ENCODE measurements at places on chromosomes 12 and 14.

DNA sequence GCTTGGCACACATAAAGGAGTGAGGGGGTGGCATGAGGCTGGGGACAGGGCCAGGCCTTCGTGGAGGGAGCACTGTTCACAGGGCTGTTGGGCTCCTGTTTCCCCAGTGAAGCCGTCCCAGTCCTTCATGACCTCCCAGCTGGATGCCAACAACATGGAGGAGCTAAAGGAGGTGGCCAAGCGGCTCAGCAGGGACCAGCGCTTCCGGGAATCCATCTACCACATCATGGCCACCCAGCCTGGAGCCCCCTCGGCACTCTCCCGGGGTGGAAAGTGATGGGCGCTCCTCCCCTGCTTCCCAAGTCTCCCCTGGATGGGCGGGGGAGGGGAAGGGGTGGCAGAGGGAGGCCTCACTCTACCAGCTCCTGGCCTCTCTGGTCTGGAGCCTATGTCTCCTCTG, 43.6 kb downstream of the PLEKHD1 start:
- no peak for DNase-seq

GRCh38 chr12:63968673-63969072, 124.2 kb downstream of the SRGAP1 start:
- DNase-seq: no peak

DNA sequence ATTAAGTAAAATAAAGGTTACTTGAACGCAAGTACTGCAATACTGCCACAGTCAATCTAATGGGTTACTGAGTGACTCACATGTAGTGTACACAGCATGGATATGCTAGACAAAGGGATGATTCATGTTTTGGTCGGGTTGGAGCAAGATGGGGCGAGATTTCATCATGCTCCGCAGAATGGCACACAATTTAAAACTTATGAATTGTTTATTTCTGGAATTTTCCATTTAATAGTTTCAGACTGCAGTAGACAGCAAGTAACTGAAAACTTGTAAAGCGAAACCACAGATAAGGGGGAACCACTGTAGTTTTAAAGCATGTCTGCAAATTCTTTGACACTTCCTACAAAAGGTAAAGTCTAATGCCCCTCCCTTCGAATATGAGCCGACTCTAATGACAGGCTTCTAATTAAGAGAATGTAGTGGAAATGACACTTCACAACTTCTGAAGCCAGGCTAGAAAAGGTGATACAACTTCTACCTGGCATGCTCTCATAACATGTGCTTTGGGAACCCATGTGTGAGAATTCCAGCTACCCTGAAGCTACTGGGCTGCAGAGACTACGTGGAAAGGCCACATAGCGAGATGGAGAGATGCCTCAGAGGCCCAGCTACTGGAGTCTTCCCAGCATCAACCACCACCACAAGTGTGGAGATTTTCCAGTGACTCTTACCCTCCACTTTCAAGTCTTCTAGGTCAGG, 13.9 kb upstream of the TCP11L2 start:
- DNase-seq: no peak

- DNase-seq: no peak
Measured at GRCh38 chr14:54864526-54864925, 38.1 kb downstream of the GCH1 start.

DNA sequence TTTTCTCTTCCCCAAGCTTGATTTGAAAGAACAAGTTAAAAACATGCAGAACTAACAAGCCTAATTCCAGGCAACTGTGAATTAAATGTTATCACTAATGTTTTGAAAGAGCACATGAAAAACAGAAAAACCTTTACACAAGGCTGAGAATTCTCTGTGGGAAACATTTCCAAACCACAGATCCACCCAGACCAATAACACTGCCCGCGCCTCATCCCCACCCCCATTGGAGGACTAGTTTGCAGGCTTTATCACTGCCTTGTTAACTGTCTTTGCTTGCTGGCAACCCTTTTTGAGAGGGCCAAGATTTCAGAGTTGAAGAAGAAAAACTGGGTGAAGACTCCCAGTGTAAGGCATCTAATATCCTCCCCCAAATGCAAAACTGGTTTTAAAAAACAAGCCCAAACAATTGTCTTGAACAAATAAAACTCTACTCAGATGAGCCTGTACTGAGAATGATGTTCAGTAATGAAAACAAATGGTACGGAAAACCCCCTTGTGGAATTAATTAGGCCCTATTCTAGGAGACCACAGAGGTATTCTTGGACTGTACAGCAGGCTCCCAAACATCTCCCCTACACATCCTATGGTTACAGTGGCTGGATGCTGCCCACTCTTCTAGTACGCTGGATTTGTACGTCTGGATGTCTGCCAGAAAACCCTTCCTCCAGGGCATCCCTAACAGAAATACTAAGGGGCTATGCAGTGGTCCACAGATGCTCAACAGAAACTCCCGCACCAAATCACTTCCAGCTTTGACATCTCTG, 5.8 kb downstream of the MAX start:
- DNase-seq: no peak

DNA sequence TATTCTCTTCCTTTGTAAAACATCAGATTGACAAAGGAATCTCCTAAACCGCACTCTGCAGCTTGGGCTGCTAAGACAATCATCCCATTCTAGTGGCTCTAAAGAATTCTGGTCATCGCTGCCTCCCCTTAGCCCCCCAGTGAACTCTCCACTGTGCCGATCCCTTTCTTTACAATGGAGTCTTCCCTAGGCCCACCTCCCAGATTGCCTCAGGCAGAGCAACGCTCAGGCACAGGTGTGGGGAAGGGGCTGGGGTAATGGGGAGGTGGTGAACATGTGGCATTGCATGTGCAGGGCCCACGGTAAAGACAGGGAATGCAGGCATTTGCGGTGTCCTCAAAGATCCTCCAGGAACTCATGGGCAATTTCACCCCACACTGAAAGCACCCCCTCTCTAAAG, 86.3 kb downstream of the PLEKHG3 start:
- DNase-seq: no peak

GRCh38 chr14:50776522-50776921, 54.4 kb downstream of the NIN start:
- no peak for DNase-seq

- no peak for DNase-seq
Measured at GRCh38 chr14:73770977-73771847, 57.0 kb upstream of the PNMA1 start.

DNA sequence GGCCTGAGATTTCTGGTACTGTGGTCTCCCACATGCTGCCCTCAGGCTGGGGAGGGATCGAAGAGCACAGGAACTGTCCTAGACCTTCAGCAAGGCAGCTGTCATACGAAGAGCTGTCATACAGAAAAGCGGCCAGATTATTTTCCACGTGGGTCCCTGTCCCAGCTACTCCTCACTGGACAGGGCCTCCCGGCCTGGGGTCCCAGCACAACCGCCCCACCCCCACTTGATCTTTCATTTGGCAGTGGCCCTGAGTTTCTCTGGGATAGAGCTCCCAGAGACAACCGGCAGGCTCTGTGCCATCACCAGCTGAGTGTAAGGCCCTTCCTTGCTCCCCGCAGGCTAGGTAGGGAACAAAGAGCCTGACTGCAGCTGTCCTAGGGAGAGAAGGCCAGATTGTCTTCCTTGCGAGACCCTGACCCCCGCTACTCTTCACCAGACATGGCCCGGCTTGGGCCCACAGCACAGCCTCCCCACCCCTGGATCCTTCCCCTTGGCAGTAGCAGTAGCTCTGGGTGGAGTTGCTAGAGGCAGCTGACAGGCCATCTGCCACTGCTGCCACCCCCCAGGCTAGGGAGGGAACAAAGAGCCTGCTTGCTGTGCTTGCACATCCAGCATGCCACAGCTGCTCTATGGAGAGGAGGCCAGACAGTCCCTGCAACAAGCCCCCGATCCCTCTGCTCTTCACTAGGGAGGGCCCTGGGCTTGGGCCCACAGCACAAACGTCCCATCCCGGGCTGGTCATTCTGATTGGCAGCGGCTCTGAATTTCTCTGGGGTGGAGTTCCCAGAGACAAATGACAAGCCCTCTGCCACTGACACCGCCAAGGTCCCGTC, 3.1 kb upstream of the OR4N2 start:
- DNase-seq: no peak

DNA sequence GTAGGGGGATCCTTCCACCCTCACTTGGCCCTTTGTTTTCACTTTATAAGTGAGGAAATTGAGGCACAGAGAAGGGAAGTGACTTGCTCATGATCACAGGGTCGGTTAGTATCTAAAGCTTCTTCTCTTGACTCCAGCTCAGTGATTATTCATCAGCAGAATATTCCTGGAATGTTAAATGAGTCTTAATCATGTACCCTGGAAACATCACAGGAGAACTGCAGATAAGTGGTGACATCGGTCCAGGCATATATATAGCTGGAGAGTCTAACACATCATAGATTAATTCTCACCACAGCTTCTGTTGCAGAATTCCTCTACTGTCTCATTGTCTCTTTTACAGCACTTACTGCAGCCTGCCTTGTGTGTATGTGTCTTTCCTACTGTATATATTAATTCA, 69.9 kb downstream of the PAH start:
- DNase-seq: no peak

DNA sequence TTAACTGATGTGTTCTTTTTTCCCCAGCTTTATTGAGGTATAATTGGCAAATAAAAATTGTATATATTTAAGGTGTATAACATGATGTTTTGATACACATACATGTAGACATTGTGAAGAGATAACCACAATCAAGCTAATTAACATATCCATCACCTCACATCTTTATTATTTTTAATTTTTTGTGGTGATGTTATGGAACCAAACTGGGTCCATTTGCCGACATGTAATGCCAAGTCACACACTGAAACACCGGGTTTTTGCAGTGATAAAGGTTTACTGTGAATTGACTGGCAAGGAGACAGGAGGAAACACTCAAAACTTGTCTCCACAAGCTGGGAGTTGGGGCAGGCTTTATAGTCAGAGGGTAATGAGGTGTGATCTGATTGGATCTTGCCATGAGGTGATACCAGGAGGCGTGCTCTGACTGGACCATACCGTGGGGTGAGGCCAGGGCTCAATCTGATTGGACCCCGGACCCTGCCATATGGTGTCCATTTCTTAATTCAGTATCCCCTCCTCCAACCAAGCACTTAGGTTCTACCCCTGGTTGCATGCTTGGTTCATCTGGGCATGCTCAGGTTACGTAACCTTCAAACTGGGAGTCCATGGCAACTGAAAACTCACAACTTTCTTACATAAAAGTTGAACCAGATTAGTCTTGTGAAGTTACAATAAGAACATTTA, 11.8 kb upstream of the WSCD2 start:
- no peak for DNase-seq

DNA sequence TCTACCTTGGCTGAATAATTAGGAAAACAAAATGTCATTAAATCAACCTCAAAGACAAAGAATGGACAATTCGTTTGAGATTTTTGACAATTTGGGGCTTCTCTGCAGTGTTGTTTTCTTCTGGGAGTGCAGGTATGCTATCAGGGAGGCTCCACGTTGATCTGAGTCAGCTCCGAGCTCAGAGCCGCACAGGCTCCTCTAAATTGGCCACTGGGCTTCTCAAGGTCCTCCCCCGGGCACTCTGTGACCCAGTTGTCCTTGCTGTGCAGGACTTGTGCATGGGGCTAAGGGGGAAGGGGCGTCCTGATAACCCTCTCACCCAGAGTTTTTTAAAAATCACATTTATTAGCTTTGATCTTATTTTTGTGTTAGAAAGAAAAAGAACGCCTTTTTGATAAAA, 52.7 kb downstream of the TBX3 start:
- DNase-seq: no peak

DNA sequence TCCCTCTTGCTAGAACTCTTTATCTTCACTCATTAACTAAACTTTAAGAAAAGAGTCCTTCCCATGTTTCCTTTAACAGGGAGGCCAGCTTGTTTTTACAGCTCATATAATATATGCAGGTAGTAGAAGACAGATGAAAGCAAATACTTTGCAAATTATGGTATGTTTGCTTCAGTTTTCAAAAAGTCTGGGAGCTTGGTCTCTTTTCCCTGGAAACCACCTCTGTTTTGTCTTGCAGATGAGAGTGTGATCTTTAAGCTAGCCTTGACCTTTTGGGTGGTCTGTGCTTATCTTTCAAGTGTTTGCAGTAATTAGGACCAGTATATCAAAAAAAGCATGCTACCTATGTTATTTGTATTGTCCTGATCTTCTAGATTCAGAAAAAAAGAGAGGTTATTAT, 62.7 kb downstream of the ERC1 start:
- DNase-seq: no peak

- no peak for DNase-seq
Measured at GRCh38 chr12:22881878-22882385, 257.0 kb downstream of the ETNK1 start.

DNA sequence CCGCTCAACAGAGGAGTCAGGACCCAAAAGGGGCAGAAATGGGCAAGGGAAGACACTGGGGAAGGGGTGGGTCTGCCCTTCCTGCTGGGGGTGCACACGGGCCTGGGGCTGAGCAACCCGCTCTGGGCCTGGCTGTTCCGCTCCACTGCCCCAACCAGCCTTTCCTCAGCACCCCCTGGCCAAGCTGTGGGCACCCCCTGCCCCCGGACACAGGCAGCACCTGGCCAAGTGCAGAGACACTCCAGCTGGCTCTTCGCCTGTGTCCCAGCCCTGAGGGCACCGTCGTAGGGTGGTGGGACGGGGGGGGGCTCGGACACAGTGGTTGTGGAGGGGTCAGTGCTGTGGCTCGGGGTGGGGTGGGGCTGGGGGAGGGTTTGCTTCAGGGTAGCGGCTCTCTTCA, 10.3 kb downstream of the PACS2 start:
- no peak for DNase-seq

DNA sequence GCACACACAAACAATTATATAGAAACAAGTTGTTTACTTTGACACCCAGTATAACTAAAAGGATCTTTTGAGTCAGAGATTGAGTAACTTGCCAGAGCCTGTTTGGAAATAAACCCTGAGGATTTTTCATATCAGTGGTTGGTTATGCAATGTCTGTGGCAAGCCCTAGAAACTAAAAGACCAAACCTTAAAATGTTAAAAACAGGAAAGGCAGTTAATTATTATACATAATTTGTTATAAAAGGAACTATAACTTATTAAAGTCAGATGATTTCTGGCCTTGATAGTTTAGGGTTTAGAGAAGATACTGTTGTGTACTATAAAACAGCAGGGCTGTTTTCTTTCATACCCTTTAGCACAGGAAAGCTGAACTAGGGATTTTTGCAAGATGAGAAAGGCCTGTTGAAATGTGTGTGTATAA, 44.1 kb downstream of the PSEN1 start:
- no peak for DNase-seq

- no peak for DNase-seq
Measured at GRCh38 chr12:38903596-38903995, 1.8 kb downstream of the CPNE8 start.

DNA sequence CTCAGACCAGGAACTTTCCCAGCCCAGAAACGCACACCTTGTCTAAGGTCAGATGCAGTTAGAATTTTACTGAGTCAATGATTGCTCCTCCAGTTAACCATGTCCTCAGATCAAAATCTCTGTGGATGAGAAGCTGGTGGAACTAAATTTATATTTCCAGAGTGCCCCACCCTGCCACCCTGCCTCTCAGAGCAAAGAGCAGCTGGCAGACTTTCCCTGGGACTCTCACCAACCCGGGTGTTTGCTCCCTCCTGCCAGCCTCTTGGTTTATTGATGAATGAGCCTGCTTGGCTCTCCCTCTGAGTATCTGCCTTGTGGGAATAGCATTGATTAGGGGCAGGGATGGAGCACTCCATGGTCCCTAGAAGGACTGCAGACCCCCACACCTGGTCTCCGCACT, 5.9 kb upstream of the KRT1 start:
- no peak for DNase-seq

- DNase-seq: no peak
Measured at GRCh38 chr14:65599375-65599774, 186.8 kb downstream of the FUT8 start.
